Stimulated activated CD8-positive, alpha-beta memory T cell treated with anti-CD3 and anti-CD28 coated beads, Interleukin-12 subunit alpha, Interleukin-12 subunit beta, amount 100 ng/mL, for 4 hours (primary cell): ENCODE measurements at places on chromosomes 7 and 10.

DNA sequence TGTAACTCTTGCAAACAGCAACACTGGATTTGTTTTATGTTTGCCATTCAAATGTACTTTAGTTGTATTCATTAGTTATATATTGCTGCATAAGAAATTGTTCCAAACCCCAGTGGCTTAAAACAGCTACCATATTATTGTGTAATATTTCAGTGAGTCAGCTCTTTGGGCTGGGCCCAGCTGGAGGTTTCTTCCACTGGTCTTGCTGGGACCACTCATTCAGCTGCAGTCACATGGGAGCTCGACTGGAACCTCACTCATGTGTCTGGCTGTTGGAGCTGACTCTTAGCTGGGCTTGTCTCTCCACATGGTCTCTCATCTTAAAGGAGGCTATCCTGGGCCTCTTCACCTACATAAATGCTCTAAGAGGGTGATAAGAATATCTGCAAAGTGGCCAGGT is 23.2 kb upstream of the PIP4K2A start:
- DNase-seq, result no peak

DNA sequence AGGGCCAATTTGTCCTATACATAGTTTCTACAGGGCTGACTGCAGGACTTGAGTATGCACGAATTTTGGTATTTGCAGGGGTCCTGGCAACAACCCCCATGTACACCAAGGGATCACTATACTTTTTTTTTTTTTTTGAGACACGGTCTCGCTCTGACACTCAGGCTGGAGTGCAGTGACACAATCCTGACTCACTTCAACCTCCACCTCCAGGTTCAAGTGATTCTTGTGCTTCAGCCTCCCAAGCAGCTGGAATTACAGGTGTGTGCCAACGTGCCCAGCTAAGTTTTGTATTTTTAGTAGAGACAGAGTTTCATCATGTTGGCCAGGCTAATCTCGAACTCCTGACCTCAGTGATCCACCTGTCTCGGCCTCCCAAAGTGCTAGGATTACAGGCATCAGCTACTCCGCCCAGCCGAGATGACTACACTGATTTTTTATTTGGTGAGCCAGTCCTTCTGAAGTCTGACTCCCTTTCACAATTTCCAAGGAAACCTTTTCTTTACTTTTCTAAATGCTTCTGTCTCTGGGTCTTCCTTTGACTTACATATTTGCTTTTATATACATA is 19.8 kb downstream of the CFAP70 start:
- DNase-seq, result no peak

- no peak for DNase-seq
These were observed at the start of gene PLCE1 for GRCh38 chr10:93993782-93994437. PLCE1 (plus strand) TSS chr10:93993931; CDS start chr10:94031047, 37,116 bp downstream.

GRCh38 chr10:61618388-61618961 is 44.3 kb upstream of the CABCOCO1 start:
- no peak for DNase-seq

DNA sequence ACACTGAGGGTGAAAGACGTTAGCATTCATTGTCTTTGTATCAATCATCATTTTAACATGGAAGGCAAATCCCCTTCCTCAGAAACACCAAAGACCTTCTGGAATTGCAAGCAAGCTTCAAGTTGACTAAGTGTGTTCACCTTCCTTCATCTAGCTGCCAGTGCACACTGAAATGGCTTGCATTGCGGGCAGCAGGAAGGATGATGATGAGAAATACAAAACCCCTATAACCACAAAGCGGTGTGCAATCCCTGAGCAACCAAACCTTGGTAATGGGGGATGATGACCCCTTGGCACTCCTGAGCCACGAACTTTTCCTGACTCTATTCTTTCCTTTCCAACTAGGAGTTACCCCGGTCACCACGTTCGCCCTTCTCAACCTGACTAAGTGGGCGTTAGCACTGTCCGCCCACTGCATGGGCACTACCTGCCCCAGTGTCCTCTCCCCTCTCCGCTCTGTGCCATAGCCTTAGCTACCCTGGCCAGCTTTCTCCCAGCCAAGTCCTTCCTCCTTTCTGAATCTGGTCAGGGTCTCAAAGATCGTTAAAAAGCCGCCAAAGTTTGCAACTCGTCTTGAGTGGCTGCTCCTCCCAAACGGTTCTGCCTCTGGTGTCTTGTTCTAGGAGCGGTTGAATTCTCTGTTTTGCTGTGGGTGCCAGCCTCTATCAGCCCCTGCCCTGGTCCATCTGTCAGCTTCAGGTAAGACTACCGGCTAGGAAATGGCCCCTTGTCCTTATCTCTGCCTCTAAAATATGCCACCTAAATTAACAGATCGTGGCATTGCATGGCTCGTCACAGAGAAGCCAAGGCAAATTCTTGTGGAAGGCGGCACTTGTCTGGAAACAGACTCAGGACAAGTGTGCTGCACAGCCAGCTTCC is 586 bp upstream of the AOC1 start:
- no peak for DNase-seq

GRCh38 chr7:74202841-74203556 is 6.8 kb upstream of the LAT2 start:
- no peak for DNase-seq

GRCh38 chr7:16204953-16205352 is 216.4 kb downstream of the CRPPA start:
- no peak for DNase-seq

DNA sequence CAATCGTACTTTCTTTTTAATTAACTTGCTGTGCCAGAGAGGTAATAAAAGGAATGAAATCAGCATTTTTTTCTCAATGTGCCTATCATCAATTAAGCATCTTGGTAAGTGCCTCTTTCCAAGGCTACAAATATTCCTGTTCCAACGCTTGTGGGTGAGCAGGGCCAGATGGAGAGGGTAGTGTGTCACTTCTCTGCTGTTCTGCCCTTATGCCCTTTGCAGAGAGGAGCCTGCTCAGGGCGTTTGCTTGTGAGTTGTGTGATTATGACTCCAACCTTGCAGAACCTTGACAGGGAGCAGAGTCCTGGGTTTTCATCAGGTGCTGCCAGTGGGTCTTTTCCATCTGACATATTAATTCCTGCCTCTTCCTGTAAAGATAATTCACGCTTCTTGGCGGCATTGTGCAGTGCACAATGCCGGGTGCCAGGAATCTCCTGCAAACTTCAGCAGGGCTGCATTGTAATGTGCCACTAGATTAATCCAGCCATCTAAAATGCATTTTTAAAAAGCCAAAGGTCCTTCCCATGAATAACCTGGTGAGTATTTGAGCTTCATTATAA is 234.4 kb downstream of the ARHGAP12 start:
- no peak for DNase-seq

DNA sequence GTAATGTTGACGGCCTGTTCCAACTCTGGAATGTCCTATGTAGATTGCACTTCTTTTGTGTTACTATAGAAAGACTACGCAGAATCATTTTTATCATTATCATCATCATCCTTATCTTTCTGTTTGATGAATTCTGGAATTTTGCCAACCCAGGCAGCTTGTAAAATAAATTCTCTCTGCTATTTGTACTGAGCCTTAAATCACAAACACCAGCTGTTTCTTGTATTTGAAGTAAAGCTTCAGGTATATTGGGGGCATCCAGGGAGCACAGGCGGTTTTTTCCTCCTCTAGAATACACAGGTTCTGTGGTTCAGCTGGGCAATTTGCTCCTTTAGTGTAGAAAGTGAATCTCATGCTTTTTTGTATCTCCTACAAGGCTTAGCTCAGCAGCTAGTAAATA is 14.9 kb upstream of the CPA5 start:
- no peak for DNase-seq

DNA sequence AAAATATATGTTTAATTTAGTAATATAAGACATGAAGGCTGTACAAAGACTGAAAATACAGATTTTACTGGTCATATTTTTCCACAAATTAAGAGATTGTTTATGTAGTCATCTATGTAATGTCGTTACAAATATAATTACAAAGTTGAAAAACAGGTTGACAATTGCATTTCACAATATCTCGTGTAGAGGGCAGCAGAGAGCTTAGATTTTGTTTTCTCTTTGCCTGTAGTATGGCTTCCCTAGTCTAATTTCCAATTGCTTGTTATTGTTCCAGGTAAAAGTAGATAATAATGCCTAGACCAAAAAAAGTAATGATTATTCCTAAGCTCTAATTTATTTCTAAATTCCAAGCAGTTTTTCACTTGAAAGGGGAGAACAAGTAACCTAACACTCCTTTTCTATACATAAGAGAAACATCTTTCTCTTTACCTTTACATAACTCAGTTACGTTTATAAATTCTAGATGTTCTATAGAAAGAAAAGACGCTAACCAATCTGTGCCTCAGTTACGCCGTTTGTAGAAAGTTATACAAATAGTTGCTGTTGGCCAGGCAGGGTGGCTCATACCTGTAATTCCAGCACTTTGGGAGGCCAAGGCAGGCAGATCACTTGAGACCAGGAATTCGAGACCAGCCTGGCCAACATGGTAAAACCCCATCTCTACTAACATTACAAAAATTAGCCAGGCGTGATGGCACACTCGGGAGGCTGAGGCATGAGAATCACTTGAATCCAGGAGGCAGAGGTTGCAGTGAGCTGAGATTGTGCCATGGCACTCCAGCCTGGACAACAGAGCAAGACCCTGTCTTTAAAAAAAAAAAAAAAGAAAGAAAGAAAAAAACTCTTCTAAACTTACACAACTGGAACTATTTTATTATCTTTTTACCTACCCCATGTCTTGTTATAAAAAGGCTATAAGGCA is 30.0 kb downstream of the NET1 start:
- DNase-seq, result no peak

DNA sequence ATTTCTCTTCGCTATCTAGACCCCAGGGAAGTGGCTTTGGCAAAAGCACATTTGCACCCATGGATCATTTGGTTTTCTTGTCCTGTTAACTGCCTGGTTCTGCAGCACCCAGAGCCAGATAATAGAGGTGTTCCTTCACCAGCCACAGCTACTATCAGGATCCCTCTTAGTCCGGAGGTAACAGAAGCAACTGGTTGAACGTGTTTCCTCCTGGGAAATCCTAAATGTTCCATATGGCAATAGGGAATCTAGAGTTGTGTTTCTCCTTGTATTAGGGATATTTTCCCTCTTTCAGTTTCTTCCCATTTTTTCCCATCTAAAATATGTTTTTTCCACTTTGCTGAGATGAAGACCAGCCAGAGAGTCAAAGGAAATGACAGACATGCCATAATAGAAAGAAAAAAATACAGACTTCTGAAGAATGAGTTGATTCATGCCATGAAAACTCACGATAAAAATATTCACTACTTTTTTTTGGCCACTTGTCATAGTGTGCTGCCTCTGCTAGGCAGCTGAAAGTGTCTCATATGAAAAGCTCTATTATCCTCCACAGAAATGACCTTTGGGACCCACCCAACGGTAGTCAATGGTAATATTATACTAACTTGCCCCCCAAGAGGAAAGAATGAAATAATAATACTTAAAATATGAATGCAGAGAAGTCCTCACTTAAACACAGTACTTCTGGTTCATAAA is 472.8 kb downstream of the KCNMA1 start:
- DNase-seq, result no peak

- DNase-seq, result no peak
These were observed 66.0 kb downstream of the HHEX start for GRCh38 chr10:92755725-92756124.

DNA sequence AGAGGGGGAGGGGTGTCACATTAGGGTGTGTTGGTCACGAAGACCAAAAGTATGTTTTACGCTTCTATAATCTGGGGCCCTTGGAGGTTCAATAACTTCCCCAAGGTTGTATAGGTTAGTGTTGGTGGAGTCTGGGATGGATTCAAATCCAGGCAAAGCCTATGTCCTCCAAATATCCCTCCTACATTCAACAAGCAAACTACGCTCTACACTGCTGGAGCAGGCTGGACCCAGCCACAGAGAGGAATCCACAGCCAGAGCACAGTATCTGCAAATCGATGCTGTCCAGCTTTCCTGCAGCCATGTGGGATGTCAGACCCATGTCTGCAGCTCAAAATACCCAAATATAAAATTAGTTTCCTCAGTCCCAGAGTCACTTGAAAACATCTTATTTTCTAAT is 198.0 kb downstream of the COBL start:
- no peak for DNase-seq

DNA sequence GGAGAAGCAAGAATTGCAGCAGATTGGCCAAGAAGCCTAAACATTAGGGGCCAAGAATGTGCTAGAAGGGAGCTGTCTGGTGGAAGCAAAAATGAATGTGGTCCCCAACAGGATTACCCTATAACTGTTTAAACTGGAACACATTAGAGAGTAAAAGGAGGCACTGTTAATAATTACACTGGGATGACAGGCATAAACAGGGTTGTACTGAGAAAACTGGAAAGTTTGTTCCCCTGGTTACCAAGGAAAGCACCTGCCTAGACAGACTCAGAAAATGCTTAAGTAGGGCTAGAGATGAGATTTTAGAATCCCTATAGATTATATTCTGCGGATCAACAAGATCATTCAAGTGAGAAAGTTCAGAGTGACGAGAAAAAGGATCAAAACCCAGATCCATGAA is 100.8 kb downstream of the CTTNBP2 start:
- no peak for DNase-seq

DNA sequence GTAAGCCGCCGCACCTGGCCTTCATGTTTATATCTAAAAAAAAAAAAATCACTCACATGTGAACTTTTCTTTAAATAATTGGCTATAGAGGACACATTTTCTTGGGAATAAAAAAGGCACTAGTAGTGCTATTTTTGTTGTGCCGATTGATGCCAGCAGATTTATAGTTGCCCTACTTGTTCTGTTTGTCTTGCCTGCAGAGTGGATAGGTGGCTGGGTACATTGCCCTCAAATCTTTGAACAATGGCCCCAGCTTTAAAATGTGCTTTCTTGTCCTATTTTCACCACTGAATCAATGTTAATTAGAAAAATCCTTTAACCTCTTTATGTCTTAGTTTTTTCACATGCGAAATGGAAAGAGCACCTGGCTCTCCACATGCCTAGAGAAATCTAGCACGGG is 30.1 kb upstream of the ZNRF2 start:
- DNase-seq, result no peak

DNA sequence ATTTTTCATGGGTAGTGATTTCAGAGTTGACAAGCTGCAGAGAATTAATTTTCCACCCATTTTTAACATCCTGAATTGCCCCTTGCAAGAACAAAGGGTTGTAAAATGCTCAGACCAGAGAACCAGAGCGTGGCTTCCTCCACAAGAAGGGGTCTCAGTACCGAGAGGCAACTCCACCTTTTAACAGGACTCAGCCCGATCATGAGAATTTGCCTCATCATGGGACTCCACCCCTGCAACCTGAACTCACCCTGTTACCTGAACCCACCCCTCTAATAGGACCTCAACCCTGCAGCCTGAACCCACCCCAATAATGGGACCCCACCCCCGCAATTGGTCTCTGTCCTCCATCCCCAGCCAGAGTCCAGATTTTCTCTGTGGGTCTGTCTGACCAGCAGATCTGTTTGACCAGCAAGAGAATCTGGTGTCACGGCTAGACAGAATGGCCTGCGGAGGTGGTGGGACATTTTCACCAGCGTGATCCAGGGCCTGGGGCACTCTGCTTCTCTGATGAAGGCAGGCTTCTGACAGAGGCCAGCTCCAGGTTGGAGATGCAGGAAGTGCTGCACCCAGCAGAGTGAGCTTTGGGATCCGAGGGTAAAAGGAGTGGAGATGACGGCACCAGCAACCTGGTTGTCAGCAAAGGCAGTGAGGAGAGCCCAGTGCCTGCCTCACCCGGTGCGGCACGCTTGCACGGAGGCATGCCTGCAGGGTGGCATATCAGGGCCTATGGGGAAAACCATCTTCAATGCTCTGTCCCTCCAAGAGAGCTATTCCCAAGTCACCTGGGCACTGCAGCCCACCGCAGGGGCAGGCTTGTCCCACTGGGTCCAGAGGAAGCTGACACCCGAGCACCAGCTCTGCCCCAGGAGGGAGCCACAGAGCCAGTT is 136.6 kb downstream of the TCERG1L start:
- no peak for DNase-seq

GRCh38 chr10:70804421-70804808 is 11.3 kb upstream of the SGPL1 start:
- no peak for DNase-seq
